Fibroblast of skin of back (primary cell): ENCODE measurements at places on chromosomes 5 and 9.
A peak's percentile ranks its signal among the peaks of the same experiment; 100 is the strongest.

GRCh38 chr9:135502873-135503321 is 2.4 kb downstream of the MRPS2 start:
- DNase-seq, result no peak

GRCh38 chr9:128800061-128800460 is 13.0 kb downstream of the TBC1D13 start:
- DNase-seq, result no peak

DNA sequence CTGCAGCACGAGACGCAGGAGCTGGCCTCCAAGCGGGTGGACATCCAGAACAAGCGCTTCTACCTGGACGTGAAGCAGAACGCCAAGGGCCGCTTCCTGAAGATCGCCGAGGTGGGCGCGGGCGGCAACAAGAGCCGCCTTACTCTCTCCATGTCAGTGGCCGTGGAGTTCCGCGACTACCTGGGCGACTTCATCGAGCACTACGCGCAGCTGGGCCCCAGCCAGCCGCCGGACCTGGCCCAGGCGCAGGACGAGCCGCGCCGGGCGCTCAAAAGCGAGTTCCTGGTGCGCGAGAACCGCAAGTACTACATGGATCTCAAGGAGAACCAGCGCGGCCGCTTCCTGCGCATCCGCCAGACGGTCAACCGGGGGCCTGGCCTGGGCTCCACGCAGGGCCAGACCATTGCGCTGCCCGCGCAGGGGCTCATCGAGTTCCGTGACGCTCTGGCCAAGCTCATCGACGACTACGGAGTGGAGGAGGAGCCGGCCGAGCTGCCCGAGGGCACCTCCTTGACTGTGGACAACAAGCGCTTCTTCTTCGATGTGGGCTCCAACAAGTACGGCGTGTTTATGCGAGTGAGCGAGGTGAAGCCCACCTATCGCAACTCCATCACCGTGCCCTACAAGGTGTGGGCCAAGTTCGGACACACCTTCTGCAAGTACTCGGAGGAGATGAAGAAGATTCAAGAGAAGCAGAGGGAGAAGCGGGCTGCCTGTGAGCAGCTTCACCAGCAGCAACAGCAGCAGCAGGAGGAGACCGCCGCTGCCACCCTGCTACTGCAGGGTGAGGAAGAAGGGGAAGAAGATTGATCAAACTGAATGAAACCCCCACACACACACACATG is 654 bp downstream of the PURA start:
- peak; percentile 40 for DNase-seq

DNA sequence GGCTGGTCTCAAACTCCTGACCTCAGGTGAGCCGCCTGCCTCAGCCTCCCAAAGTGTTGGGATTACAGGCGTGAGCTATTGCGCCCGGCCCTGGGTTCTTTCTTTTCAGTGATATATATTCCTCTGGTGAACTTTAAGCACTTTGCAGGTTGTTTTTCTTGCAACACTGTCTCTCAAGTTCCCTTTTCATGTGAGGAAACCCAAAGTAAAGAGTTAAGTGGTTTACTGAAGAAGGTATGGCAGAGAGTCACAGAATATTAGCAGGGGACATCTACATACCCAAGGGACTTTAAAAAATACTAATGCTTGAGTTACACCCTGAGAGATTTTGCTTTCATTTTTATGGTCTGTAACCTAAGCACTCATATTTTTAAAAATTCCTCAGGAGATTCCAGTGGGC is 6.7 kb upstream of the GAPT start:
- no peak for DNase-seq

GRCh38 chr5:159207222-159207685 is 2.1 kb downstream of the RNF145 start:
- DNase-seq, result no peak

- DNase-seq, result peak; percentile 40
These were observed 14.8 kb downstream of the EEIG1 start for GRCh38 chr9:127965953-127966352.

GRCh38 chr5:50751064-50751657 is 84.7 kb downstream of the PARP8 start:
- peak; percentile 53 for DNase-seq

- no peak for DNase-seq
These were observed 119.1 kb upstream of the PTGER4 start for GRCh38 chr5:40560474-40561110.

DNA sequence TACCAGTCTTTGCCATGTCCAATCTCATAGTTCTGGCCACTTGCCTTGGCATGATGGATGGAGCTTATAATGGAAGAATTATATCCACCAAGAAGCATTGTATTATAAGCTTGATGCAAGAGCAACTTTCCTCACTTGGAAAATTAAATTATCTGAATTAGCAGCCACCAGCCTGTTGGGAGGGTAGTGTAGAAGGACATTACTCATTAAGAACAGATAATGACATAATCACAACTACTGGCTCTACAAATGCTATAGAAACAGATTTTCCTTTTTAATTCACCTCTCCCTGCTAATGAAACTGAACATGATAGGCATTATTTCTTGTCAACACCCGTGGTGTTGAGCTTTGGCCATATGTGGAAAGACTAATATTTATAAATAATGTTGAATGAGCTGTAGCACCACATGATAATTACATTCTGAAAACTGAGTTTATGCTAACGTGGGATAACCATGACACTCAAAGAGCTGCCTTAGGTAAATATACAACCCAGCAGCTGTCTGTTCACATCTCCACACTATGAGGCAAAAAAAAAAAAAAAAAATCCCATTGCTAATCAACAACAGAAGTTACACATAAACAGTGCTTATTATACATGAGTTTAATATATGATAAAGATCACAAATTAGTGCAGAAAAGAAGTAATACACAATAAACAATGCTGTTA is 48.1 kb upstream of the NR4A3 start:
- no peak for DNase-seq

DNA sequence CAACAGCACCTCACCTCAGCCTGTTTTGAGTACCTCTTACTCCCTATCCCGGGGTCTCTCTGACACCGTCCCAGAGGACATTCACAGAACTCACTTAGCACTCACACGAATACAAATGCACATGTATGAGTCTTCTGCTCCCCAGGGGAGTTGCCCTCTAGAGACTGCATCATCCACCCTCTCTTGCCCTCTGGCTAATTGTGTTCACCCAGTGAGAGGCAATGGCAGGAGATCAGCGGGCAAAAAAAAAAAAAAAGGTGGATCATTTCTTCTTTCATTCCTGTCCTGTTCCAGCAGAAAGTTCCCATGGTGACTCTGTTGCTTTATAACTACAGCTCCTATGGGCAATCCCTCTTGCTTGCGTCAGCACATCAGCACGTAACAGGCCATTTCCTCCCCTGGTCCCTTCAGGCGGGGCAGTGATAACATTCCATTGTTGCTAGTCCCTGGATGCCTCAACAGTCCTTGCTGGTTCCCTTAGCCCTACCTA is 23.5 kb upstream of the SNX2 start:
- peak; percentile 76 for DNase-seq

DNA sequence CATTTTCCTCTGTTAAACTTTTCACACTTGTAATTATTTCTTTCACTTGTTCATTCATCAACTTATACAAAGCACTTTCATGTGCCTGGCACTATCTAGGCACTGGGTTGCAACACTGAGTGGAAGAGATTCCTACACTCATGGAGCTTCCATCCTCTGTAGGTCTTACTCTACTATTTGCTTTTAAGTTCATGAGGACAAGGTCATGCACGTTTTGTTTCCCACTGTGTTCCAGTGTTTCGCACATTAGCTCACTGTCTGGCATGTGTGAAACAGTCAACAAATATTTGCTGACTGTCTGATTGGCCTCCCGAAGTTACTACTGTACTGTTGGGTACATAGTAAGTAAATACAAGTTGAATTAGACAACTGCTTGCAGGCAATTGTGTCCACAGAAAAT is 87.9 kb upstream of the IFNK start:
- peak; percentile 15 for DNase-seq

DNA sequence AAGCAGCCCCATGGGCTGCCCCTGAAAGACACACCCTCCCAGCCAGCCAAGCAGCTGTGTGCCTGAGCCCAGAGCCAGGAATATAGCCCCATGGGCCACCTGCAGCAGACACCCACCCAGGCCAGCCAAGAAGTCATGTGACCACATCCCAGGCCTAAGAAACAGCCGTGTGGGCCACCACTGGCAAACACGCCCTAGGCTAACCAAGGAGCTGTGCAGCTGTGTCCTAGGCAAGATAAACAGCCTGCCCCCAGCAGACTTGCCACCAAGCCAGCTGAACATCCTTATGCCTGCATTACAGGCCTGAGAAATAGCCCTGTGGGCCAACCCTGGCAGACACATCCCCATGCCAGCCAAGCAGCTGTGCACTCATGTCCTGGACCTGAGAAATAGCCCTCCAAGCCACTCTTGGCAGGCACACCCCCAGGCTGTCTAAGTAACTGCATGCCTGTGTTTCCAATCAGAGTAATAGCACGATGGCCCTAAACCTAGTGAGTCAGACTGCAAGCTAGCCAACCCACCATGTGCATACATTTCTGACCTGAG is 143.0 kb downstream of the ADAMTS6 start:
- DNase-seq, result no peak

- peak; percentile 61 for DNase-seq
These were observed 309.1 kb downstream of the SPOCK1 start for GRCh38 chr5:137190031-137190430.

- DNase-seq, result no peak
These were observed 246.9 kb upstream of the ZNF462 start for GRCh38 chr9:106616026-106616425.

DNA sequence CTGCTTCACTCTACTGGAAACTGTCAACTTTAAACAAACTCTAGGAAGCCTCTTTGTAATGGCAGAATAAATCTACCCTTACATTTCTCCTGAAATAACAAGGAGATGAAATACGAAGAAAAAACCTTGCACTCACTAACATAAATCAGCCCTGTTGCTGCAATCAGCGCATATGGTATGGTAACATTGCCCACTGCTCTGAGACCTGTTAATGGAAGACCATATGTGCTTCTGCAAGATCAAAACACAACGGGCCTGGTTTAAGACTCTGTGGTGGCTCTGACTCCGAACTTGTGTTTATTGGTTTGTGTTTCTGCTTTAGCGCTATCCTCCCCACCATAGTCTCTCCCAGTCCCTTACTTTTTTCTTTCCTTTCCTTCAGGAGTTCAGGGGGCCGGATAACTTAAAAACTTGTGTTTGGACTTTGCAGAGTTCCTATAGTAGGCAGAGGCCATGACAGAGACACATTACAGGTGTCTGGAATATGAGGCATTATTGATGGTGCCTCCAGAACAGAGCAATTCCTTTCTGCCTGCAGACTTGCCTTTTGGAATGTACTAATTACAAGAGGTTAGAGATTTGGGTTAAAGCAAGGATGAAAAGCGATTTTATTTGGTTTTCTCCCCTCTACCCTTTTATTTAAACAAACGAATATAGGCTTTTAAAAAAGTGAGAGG is 110.8 kb downstream of the PSAT1 start:
- no peak for DNase-seq

DNA sequence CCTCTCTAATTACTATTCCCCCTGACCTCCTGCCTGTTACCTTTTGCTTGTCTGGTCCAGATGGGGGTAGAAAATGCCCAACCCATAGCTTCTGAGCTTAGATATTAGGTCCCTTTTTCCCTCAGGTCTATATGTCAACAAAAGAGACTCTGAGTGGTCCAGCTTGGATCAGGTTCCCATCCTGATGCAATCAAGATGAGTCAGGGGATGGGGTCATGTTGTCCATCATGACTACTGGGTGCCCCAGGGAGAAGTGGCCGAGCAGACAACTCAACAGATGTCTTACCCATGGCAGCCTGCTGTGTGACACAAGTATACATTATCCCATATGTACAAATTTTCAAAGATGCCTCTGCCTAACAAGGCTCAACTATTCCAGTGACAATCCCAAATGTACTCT is 9.1 kb upstream of the ANKH start:
- peak; percentile 76 for DNase-seq

GRCh38 chr9:119675951-119676350 is 306.7 kb upstream of the BRINP1 start:
- DNase-seq, result no peak

- peak; percentile 43 for DNase-seq
These were observed 293.2 kb downstream of the ARHGAP26 start for GRCh38 chr5:143063175-143063970.

DNA sequence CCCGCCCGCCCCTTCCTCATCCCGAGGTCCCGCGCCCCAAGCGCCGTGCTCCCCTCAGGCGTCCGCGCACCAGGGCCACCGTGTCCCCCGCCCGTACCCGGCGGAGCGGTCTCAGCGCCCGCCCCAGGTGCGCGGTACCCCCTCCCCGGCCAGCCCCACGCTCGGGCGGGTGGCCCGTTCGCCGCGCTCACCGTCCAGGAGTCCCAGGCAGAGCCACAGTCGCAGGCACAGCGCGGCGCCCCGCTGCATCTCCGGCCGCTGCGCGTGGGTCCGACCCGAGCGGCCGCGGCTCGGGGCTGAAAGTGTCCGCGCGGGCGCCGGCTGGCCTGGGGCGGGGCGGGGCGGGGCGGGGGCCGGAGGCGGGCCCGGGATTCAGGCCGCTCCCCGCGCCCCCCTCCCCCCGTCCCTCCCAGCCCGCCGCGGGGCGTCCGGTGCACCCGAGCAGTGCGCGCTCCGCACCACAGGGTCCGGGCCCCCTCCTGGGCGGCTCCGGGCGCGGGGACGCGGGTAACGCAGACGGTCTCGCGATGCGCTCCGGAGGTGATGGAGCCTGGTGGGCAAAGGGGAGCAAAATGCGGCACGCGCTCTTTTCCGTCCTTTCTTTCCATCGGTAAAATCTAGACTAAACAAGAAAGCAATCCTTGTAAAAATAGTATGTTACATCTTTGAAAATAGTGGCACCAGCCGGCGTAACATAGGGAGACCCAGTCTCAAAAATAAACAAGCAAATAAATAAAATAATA is at the start of gene FLT4:
Gene FLT4 (minus strand): TSS at position 304 of the 743 bp plus-strand sequence. CDS start 55 bp downstream, at position 249.
- no peak for DNase-seq

DNA sequence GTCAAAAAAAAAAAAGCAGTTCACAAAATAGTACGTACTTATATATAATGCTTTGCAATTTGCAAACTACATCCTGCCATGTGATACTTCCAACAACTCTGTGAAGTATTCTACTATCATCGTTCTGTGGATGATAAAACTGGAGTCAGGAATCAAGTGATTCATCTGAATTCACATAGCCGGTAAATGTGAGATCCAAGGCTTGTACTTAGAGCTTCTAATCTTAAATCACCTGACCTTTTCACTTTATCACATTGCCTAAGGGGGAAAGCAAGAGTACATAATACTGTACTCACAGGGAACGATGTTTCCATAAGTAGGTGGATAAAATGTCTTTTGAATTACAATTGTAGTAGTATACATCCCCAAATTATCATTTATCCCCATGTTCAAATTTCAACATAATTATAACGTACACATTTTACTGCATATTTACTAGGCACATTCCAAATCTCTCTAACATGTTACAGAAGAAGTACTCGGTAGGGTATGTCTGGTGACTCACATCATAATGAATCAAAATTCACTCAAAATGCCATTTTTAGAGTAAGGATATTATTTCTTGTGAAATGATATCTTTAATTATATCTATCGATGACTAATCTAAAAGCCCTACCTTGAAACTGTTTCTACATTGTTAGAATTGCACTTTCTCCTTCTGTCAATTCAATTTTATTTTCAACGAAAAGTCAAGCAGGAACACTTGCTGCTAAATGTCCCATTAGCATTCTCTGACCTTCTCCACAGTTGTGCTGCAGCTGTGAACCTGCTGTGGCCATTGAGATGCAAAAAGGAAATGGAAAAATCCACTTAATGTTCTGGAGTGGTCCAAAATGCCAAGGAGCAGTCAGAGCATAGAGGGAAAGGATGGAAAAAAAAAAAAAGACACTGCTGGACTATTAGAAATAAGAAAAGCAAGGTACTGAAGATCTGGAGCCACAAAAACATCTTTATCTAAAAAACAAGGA is 78.9 kb downstream of the OR2K2 start:
- no peak for DNase-seq

- DNase-seq, result peak; percentile 55
These were observed 25.9 kb upstream of the AP3B1 start for GRCh38 chr5:78320401-78320800.

- DNase-seq, result no peak
These were observed 404.0 kb upstream of the KIF2A start for GRCh38 chr5:61901997-61902396.
